SW 1271 (cell line): ENCODE measurements at places on chromosomes 3 and 15.

DNA sequence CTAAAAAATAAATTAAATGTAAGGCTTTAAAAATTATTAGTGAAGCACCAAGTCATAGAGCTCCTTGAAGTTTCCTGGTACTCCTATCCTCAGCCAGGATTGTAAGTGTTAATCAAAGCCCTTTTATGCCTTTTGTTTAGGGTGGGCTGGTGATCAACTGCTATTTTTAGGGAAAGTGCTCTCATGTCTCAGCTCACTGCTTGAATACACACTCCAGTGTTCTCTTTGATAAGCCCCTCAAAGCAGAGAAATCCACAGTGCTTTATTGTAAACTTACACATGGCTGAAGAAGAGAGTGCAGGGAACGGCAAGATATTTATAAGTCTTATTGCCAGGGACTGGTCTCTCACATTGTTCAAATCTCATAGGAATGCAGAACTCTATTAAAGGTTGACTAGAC, 156.4 kb upstream of the AZI2 start:
- DNase-seq = no peak

GRCh38 chr15:70835415-70835814, 18.5 kb downstream of the LARP6 start:
- no peak for DNase-seq

DNA sequence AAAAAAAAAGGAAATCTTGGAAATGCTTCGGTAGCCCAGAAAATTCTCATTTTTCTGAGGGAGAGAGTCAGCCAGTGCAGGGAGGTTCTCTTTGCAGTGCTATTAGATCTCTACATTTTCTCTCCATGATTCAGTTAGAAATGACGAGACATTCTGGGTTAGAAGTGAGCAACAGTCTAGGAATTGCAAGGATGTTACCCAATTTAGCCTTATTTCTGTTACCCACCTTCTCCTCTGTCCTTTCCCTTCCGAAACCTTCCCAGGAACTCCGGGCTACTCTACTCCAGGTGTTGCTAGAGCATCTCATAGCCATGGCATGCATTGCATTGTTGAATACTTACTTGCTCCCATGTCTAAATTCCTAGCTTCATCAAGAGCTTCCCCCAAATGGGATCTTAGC, 106.8 kb downstream of the EDEM1 start:
- no peak for DNase-seq

DNA sequence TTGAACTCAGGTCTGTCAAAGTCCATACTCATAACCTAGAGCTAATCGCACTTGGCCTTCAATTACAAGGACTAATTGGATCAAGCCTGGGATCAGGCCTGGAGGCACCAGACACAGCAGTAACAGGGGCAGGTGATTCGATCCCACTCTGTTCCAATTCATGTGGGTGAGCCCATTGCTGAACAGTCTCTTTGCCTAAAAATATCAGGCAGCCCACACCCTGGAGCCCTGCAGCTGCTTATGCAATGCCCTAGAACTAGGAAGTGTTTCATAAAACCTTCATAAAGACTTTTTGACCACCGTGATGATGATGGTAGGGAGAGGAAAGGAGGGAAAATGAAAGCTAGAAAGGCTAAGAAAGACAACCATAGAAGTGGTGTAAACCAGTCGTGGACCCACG, 47.8 kb upstream of the NEO1 start:
- no peak for DNase-seq

DNA sequence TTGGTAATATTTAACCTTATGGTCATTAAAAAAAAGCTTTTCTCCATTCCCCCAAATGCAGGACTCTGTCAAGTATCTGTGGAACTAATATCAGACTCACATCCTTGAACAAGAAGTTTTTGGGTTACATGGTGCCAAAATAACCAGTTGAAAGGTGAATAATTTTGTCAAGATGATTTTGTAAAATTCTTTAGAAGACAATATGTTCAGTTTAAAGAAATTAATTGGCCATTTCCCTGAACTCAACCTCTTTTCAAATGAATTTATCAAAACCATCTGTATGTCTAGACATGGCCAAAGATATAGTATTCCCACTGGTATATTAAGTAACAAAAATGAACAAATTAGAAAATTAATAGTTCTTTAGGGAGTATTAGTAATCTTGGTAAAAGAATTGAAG, 280.5 kb downstream of the MBNL1 start:
- DNase-seq = no peak

GRCh38 chr3:67995206-67995605, 340.8 kb upstream of the SUCLG2 start:
- DNase-seq = no peak

- no peak for DNase-seq
These were observed 648.6 kb upstream of the ZNF385D start for GRCh38 chr3:22399566-22399965.

DNA sequence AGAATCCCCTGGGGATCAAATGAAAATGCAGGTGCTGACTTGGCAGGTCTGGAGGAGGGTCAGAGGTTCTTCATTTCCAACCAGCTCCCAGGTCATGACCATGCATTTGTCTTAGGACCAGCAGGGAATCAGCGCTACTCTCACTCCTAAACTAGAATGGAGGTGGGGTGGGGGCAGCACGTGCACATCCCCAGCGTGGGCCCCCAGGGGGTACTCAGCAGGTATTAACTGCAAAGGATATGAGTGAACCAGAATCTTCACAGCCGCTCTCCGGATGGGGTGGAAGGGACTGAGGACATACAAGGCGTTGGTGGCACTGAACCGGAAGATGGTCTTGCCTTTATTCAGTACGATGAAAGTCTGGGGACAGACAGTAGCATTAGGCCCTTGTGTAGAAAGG, 19.4 kb downstream of the SCN5A start:
- no peak for DNase-seq

GRCh38 chr3:156360963-156361362, 194.0 kb downstream of the SSR3 start:
- DNase-seq = no peak

DNA sequence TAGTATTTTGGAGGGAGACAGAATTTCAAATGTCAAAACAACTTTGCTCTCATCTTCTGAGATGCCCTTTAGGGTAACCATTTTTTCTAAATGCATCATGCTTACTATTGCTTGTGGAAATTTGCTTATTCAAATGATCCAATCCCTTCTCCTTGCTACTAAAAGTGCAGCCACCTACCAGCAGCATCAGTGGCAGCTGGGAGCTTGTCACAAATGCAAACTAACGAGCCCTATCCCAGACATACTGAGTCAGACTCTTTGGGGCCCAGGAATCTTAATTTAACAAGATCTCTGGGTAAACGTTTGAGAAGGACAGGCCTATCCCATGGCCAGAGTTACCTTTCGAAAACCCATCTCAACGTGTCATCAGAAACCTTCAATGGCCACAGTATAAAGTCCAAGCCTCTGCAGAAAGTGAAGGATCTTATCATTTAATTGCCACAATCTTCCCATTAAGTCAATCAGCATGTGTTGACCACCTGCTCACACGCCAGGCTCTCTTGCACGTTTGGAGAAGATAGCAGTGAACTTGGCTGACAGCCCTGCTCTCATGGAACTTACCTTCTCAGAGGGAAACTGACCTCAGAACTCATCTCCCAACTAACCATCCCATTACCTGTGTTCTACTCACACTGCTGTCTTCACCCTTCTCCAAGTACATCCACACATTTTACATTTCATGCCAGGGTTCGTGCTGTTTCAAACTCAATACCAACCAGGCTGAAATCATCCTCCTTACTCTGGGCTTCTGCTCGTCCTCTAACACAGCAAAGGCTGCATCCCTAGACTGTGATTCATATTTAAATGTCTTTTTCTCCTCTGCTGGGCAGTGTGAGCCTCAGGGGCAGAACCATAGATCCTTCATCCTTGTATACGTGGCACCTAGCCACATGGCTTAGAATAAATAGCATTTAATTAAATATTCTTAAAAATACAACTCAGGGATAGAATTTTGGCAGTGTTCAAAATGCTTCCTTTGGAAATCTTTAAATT, 24.8 kb upstream of the VGLL4 start:
- no peak for DNase-seq

GRCh38 chr15:74215958-74216357, 13.4 kb upstream of the STRA6 start:
- DNase-seq = no peak

GRCh38 chr3:10485806-10486205, 19.6 kb downstream of the ATP2B2 start:
- no peak for DNase-seq

DNA sequence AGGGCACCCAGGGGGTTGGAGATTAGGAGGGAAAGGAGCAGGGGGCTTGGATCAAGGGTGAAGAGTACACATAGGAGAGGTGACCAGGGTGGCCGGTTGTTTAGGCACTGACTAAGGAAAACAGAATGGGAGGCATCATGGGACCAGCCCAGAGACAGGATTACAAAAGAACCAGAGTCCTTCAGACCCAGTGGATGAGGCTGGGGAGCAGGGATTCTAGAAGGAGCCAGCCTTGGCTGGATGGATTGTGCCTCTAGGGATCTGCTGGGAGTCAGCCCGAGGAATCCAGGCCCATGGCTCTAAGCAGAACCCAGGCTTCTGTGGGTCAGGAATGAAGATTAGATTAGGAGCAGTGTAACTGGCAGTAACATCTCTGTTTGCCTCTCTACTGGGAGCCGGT, 98.6 kb downstream of the ARNT2 start:
- DNase-seq = no peak

DNA sequence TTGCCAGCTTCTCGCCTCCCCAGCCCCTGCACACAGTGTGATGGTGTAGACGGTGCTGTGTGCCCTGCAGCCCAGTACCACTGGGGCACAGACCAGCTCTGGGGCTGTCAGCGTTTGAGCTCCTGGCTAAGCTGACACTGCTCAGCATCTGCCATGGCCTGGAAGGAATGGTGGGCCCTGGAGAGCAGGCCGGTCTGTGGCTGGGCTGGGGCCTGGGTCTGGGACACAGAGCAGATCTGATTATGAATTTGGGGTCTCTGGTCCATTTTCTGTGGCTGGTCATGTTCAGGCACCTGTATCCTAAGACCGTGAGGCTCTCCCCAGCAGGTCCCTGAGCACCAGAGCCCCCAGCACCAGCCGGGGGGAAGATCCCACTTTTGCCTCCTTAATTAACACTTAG, 34.7 kb downstream of the HCN4 start:
- no peak for DNase-seq

GRCh38 chr3:127090218-127091160, 102.4 kb upstream of the PRR23E start:
- DNase-seq = no peak

DNA sequence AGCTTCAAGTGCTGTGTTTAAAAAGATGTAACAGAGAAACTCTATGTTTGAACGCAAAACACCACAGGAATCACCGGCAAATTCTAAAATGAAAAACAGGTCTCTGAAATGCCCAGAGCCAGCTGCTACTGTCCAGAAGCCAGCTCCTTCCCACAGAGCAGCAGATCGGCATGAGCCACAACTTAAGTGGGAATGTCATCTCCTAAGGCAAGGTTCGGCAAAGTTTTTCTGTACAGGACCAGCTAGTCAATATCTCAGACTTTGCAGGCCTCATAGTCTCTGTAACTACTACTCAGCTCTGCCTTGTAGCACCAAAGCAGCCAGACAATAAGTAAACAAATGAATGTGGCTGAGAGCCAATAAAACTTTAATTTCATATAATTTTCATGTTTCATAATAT, 4.9 kb downstream of the PLOD2 start:
- no peak for DNase-seq

DNA sequence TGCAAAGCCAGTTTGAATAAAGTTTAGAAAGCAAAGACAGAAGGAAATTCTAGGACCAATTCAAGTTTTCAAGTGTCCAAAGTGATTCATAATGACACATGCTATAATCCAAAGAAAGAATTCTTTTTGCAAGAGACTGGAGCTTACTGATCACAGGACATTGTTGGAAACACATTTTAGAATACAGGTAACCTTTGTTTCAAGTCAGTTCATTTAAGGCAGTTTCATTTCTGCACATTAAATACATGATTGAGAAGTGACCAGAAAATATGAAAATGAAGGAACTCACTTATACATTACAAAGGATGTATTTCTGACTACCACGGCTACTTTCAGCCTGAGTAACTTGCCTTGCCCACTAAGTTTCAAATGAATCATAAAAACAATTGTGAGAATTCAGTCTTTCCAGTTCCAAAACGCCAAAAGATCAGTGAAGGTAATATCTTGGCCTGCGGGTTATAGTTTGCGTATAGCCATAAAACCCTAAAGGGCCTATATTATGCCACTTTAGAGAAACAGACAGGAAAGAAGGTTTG, 48.7 kb downstream of the PRICKLE2 start:
- DNase-seq = no peak

GRCh38 chr15:39381517-39381916, 199.4 kb upstream of the THBS1 start:
- no peak for DNase-seq

GRCh38 chr3:183975981-183976662, 41.6 kb downstream of the ABCC5 start:
- DNase-seq = no peak

- DNase-seq = no peak
These were observed 296.1 kb downstream of the LSAMP start for GRCh38 chr3:116148881-116149851.

- DNase-seq = no peak
These were observed 208.7 kb downstream of the RAP2B start for GRCh38 chr3:153370680-153371079.

GRCh38 chr3:108127301-108127988, 36.6 kb upstream of the CD47 start:
- DNase-seq = no peak

DNA sequence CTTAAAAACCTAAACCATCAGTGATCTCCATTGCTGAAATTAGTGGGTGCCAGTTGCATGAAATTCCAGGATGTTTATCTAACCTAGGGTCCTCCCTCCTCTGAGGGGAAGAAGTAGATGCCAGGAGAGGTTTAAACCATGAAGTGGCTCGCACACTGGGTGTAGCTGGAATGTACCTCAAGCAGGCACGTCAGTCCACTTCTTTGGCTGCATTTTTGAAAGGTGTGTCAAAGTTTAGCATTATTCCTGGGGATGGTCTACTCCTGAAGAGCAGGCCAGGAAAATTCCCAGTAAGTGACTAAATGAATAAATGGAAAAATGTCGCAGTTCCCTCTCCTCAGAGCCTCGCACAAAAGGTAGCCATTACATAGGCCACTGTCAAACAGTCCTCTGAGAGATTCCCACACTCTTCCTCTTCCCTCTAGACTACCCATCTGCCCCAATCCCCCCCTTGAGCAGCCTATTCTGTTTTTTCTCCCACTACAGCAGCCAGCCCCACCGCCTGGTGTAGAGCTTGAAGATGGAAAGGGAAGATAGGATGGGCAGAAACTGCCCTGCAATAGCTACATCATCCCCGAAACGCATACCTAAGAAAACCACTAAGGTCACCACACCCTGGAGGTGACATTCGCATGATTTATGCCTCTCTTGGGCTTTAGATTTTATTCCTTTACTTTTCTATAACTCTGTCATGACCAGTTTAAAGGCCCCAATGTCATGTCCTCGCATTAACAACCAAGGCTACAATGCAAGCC, 655 bp upstream of the TMOD3 start:
- no peak for DNase-seq

- no peak for DNase-seq
These were observed 6.4 kb downstream of the ATP8B4 start for GRCh38 chr15:50112488-50113186.

GRCh38 chr3:133831966-133832801, 26.6 kb downstream of the SRPRB start:
- no peak for DNase-seq

GRCh38 chr3:177931346-177931745, 604.9 kb upstream of the KCNMB2 start:
- no peak for DNase-seq
